ENCODE measurements at places on chromosomes 5 and 9.

- no peak for DNase-seq
Observed at GRCh38 chr9:95425910-95426551, 90.7 kb downstream of the PTCH1 start.

GRCh38 chr5:130337179-130337888 is 433.1 kb downstream of the CHSY3 start:
- DNase-seq, result no peak

GRCh38 chr9:129879991-129880653 is 44.9 kb downstream of the USP20 start:
- no peak for DNase-seq

DNA sequence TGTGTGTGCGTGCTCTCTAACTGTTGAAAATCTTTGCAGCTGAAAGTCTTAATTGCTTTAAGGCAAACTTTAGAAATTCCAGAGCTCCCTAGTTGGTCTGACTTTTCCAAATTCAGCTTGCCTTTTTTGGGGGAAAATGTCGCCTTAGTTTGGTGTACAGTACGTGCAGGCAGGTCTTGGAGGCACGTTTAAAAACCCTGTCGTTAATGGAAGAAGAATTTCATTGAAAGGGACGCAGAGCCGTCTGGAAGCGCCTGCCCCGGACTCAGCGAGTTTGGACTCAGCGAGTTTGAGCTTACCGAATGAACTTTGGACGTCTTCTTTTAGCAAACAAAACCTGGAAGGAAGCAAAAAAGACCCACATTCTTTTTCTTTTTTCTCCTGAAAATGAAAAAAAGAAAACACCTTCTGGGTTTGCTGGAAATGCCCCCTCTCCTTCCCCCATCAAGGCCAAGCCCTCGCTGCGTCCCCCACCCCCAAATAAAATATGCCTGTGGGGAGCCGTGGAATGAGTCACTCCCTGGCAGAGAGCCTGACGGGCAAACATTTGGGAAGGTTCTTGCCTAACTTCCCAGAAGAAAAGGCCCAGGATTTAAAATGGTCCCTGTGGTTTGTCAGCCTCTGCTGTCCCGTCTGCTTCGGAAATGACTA is 1.5 kb downstream of the NEK6 start:
- no peak for DNase-seq

DNA sequence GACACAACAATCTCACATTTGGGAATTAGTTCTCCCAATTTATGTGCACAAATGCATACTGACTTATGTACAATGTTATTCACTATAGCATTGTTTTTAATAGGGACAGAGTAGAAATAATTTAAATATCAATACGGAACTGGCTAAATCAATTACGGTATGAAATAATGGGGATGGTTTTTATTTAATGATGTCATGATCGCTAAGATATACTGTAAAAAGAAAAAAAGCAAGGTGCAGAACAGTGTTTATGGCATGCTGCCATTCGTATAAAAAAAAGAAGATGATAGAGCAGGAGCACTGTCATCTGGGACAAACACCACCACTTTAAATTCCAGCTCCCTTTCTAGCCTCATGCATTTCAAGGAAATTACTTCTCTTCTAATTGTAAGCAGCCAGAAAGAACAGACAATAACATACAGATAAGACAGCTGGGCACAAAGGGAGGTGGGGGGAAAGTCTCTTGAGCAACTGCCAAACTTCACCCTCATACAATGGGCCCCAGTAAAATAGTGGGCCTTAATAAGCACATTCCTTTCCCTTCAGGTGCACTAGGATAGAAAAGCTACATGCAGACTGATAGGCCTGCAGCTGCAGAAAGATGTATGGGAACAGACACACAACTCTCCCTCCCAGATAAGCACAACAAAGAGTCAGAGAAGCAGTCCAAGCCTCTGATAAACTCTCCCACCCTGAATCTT is 8.4 kb downstream of the SREK1IP1 start:
- DNase-seq, result no peak

GRCh38 chr5:158170534-158170933 is 311.6 kb upstream of the CLINT1 start:
- no peak for DNase-seq

GRCh38 chr9:15308511-15308910 is 1.5 kb upstream of the TTC39B start:
- DNase-seq, result no peak

DNA sequence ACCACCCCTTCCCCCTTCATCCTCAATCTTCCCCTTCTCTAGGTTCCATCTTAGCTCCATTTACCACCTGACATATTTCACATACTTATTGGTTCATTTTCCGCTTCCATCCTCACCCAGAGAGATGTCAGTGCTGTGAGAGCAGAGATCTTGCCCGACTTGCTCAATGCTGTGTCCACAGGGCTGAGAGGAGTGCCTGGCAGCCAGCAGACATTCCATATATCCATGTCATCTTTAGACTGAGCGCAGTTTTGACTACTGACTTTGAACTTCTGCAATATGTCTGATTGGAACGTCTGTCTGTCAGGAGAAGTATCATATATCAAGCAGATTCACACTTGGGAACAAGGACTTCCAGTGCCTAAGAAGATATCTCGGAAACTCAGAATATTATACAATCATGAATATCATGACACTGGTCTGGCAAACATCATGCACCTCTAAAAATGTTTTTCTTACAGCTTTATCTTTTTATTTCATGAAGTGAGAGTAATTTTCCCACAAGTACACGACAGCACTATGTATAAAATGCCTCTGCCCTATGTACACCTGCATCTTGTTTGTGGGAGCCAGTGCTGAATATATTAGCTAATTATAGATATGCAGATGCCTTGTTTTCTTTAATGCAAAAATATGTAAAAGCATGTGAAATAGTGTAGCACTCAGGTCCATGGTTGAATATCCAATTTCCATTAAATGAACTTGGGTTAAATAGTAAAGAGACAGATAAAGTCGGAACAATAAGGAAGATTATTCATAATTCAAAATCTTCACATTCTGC is 454.0 kb upstream of the DAP start:
- no peak for DNase-seq

GRCh38 chr9:131018621-131019020 is 9.6 kb downstream of the LAMC3 start:
- DNase-seq, result no peak

- no peak for DNase-seq
Observed at GRCh38 chr5:163633926-163634460, 128.6 kb downstream of the MAT2B start.

- DNase-seq, result no peak
Observed at GRCh38 chr5:109920736-109921135, 231.0 kb downstream of the MAN2A1 start.

- DNase-seq, result no peak
Observed at GRCh38 chr9:83291196-83291595, 228.3 kb upstream of the RASEF start.

- DNase-seq, result no peak
Observed at GRCh38 chr5:144598451-144599068, 427.9 kb downstream of the KCTD16 start.

DNA sequence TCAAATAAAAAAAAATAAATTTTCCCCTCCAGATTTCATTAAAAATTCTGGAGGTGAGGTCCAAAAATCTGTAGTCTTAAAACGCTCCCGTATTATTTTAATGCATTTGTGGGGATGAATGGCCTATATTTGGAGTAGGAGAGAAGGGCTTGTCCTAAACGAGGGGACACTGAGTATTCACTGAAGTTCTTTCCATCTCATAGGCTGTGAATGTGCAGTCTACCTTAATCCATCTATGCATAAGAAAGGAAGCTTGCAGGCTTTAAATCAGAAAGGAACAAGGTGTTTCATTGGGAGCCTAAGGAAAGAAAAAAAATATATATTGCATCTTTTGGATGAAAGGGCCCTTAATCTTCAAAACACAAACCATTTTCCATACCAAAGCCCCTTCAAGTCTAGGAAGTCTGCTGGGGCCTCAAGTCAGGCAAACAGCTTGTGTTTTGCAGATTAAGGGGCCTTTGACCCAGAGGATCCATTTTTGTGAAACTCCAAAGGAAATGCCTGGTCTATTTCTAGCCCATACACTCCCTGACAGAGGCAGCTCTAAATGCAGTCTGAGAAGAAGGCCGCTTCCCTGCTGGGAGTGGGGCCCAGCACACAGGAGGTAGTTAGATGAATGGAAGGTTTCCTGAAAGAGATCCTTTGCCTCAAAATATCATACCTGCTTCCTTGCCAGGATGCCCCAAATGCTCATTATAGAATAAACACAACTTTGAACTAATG is 35.6 kb downstream of the BRINP1 start:
- DNase-seq, result no peak

- no peak for DNase-seq
Observed at GRCh38 chr5:67537439-67538148, 341.0 kb upstream of the CD180 start.

DNA sequence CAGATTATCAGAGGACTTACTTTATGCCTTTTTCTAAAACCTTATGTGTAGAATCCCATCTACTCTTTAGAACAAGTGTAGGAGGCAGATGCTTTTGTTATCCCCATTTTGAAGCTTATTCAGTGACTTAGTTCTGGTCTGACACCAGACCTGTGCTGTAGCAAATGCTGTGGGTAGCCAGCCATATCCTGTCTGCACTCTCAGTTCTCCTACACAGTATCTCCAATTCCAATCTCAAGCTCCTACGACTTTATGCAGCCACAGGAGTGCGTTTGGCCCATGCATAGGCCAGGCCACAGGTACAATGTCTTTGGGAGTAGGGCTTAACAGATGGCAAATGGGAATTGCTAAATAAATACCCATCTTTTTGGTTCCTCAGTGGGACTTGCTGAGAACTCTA is 292.6 kb downstream of the MCTP1 start:
- no peak for DNase-seq

DNA sequence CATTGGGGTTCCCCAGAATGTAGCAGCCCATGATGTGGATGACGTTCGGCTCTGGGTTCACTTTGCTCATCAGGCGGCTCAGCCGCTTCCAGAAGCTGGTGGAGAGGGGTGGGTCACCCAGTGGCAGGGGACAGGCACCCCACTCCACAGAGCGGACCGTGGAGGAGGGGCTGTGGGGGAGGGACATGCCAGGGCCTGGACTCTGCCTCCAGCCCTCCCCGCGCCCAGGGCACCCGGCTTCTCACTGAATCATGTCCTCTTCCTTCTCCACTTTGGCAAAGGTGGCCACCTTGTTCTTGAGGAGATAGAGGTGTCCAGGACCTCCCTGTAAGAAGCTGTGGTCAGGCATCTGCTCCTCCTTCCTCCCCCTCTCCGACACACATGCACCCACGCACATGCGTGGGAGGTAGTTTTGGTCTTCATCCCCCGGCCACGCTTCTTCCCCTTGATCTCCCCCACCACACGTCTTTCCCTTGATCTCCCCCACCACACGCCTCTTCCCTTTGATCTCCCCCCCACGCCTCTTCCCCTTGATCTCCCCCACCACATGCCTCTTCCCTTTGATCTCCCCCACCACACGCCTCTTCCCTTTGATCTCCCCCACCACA is 8.9 kb upstream of the ENTPD8 start:
- DNase-seq, result no peak

DNA sequence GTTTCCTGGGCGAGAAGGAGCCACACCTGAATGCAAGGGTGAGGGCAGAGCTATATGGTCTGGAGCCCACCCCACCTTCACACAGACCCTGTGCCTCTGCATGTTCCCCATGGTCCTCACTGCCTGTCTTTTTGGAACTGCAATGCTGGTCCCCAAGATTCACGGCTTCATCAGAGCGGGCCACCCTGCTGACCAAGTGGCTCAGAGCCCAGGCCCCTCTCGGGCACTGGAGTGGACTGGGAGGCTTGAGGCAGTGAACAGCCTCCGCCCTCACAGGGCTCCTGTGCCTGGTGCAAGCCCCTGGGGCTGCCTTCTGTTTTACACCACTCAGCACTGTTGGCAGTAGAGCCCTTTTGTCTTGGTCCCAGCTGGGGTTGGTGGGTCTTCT is 143.2 kb downstream of the CACNA1B start:
- no peak for DNase-seq

DNA sequence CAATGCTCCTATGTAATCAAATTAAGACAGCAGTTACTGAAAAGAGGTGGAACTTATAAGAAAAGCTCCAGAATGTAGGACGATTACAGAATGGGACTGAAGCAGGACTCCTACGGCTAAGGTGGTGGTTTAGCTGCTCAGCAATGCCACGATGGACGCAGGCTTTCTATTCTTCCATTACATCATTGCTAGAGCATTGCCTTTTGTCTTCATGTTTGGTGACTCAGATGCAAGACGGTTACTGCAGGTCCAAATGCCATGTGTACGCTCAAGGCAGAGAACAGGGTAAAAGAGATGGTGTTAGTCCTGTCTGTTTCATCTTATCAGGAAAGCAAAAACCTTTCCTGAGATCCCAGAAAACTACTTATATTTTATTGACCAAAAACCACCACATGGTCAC is 255.1 kb downstream of the ZSWIM6 start:
- DNase-seq, result no peak

- DNase-seq, result no peak
Observed at GRCh38 chr9:99169086-99169485, 52.7 kb downstream of the ALG2 start.

GRCh38 chr9:131810351-131811170 is 70.7 kb upstream of the RAPGEF1 start:
- DNase-seq, result no peak

- no peak for DNase-seq
Observed at GRCh38 chr5:57231607-57232006, 57.7 kb downstream of the GPBP1 start.

GRCh38 chr9:6711403-6711802 is 46.4 kb upstream of the KDM4C start:
- no peak for DNase-seq

DNA sequence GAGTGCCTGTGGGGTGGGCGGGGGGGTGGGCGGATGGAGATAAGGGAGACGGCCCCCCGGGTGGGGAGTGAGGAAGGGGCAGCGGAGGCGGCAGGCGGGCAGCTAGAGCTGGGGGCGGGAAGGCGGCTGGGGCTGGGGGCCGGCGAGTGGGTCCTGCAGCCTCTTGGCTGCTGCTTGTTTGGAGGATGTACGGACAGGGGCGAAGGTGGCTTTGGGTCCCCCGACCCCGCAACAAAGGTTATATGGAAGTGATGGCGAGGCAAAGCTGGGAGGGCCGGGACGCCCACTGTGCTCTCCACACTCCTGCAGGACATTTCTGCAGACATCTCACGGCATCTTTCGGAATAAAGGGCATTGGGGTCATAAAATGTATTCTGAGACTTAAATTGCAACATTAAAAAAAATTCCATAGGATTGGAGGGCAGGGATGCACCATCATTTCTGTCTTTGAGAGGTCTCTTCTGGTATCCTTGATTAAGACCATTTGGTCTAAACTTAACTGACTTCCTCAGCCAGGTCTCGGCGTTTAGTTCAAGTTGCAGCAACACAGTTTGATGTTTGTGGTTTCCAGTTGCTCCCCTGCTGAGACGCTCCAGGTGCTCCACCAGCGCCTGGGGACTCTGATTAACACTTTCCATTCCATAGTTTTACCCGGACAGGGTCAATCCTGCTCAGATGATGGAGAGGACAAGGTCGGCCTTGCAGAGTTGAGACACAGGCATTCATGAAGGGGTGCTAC is 101.6 kb upstream of the SSBP2 start:
- no peak for DNase-seq

GRCh38 chr9:126558051-126558665 is 55.6 kb upstream of the LMX1B start:
- peak; percentile 54 for DNase-seq

GRCh38 chr9:137975527-137975913 is 97.9 kb downstream of the CACNA1B start:
- DNase-seq, result no peak

All from activated T-cell treated with anti-CD3 and anti-CD28 coated beads for 24 hours (primary cell).